ENCODE measurements at places on chromosomes 2 and 18. TPM values are rescaled to one million over a fixed set of nuclear protein-coding genes. Genes with fewer than 3 reads are reported as not detected.
A peak's percentile ranks its signal among the peaks of the same experiment; 100 is the strongest.

DNA sequence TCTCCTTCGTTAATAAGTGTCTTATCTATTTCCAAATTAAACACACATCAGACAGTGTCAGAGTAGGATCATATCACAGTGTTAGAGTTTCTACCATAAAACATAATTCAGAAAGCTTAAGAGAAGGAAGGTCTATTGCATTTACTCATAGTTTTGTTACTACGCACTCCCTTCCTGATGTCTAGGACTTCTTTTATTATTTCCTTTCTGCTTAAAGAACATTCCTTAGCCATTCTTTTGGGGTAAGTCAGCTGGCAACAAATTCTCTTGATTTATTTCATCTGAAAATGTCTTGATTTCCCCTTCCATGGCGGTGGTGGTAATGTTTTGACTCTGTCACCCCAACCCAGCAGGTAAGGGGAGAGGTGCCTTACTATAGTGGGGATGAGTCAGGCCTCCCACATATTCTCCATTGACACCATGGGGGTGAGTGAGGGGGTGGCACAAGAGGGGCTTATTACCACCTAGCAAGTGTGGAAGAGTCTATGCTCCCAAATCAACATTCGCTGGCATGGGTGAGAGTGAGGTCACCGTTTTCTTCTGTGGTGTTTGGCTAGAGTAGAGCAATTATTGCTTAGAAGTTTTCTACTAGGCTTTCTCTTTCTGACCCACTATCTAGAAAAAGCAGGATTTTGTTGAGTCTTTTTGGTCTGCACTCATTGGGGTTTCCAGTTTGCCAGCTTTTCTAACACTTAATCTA, 29.9 kb downstream of the ABCB11 start:
- no peak overlapping the region for H3K27ac ChIP-seq
- no peaks in the 10 kb centered on the region for H3K36me3 ChIP-seq
- DNase-seq = no peak
- no peak overlapping the region for H3K4me3 ChIP-seq

- H3K27ac ChIP-seq = no peak overlapping the region
- no peaks in the 10 kb centered on the region for H3K36me3 ChIP-seq
- no peaks in the 10 kb centered on the region for H3K27me3 ChIP-seq
- peaks cover 2% of the 10 kb centered on the region for H3K4me1 ChIP-seq
- no peak for DNase-seq
Measured at GRCh38 chr2:144156736-144157640, 362.9 kb downstream of the ZEB2 start.

DNA sequence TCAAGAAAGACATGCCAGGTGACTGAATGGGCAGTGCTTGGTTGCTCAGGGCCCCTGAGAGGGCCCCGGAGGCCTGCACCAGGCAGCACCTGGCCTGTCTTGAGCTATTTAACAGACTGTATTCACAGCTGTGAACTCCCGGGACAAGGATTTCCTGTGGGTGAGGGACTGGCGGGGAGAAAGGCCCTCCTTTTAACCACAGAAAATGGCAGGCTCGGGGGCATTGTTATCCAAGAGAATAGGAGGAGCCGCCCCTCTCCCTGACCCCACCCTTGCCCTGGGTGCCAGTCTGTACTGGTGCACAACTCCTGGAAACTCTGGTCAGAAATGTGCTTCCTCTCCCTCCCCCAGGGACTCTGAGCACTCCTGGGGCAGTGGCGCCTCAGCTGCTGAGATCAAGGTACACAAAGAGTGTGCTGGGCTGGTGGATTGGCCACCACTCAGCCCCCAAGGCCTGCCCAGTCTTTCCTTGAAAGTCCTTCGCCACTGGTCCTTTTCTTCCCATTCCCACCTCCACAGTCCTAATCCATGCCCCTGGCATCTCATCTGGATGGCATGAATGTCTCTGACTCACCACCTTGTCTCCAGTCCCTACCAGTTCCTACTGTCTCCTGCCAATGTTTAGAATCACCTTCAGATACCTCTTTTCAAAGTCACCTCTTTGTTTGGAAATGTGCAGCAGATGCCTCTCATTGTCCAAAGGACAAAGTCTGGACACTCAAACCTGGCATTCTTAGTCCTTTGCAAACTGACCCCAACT, 19.6 kb upstream of the EPAS1 start:
- DNase-seq = no peak
- H3K27ac ChIP-seq = no peak overlapping the region
- peaks cover 3% of the 10 kb centered on the region for H3K4me1 ChIP-seq
- no peak overlapping the region for H3K4me3 ChIP-seq
- no peaks in the 10 kb centered on the region for H3K36me3 ChIP-seq

DNA sequence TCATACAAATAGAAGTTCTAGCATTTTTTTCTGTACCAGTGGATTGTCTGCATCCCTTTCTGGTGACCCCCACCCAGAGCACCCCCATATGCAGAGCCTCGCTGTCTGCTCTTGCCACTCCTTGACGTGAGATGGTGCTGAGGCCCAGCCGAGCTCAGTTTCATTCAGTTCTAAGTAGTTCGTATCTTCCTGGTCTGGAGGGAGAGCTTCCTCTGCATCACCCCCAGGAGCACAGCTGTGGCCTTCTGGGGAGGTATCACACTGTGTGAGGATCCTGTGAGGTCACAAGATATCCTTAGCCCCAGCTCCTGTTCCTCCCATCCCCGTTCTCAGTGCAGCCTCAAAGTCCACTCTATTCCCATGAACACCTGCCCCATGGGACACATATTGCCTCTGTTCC, 132.7 kb downstream of the PTGR3 start:
- H3K4me3 ChIP-seq = no peak overlapping the region
- DNase-seq = no peak
- H3K36me3 ChIP-seq = no peaks in the 10 kb centered on the region
- H3K4me1 ChIP-seq = no peaks in the 10 kb centered on the region
- H3K27ac ChIP-seq = no peak overlapping the region

DNA sequence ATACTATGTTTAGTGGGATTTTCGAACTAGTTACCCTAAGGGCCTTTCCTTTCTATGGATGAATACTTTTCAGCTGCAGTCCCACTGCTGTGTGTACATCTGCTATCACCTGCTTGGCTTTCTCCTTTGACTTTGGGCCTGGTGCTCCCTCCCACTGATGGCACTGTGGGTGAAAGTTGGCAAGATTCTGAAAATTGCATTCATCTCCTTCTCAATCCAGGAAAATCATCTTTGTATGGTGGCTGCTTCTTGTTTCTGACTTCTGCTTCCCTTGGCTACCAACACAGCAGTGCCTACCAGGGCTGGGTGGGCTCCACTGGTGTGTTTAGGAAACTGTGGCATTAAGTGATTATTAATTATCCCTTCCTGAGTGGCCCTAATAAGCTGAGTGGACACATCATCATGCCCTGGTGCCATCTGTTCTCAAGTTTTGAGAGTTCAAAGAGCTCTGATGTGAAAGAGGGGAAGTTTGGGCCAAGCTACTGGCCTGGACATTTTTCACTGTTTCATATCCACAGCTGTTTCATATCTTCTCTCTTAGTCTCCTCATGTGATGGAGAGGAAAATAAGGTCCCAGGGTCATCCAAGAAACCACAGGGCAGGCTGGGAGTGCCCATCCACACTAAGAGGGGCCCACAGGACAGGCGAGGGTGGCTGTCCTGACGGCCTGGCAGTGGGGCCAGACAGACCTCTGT, 16.7 kb downstream of the HK2 start:
- no peak overlapping the region for H3K4me3 ChIP-seq
- H3K27me3 ChIP-seq = no peaks in the 10 kb centered on the region
- no peak overlapping the region for H3K27ac ChIP-seq
- peaks cover 37% of the 10 kb centered on the region for H3K4me1 ChIP-seq
- peaks cover 14% of the 10 kb centered on the region for H3K36me3 ChIP-seq

DNA sequence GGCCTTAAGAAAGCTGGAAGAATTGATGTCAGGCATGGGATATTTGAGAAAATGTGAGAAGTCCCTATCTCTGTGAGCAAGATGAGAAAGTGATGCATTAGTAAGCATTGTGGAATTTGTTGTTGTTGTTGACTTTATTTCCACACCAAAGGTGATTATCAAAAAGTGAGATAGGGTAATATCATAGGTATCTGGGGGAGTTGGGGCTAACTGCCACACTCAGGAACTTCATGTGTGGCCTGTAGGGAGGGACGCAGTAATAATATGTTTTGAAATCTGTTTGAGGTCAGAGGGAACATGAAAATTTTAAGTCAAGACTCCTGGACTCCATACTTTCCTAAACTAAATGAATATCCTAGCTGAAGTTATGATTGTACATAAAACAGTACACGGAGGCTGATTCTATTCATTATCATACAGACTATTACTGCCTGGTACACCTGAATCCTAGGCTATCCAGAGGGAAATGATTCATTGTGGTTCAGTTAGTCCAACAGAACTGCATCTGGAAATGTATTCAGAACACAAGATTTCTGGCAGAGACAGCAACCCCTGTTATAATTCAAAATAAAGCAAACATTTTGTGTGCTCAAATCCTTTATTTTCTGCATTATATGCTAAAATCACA, 304.8 kb downstream of the CPS1 start:
- no peak for DNase-seq
- H3K4me3 ChIP-seq = no peak overlapping the region
- H3K36me3 ChIP-seq = no peaks in the 10 kb centered on the region
- H3K27me3 ChIP-seq = no peaks in the 10 kb centered on the region
- H3K4me1 ChIP-seq = no peaks in the 10 kb centered on the region

DNA sequence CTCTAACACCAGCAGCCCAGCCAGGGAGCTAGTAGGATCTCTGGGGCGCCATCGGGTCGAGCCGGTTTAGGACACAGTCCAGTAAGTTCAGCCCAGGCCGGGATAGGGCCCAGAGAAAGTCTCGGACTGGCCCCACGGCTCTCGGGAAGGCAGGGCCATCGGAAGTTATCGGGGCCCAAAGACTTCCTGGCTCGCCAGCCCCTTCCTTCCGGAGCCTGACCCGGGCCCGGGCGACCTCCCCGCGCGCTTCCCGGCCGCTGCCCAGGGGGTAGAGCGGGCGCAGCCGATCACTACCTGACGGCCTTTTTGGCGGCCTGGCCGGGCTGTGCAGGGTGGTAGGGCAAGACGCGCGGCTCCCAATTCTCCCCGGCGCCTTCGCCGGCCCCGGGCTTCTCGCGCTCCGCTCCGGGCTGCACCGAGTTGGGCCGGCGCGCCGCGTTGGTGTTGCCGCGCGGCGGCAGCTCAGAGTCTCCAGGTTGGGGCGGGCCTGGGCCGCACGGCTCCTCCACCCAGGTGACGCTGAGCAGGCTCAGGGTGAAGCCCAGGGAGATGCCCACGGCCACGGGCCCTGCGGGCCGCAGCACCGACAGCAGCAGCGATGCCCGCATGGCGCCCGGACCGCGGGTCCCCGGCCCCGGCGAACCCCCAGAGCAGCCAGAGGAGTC, 546 bp downstream of the CHPF start:
- H3K4me3 ChIP-seq = peak overlapping the region; percentile 86
- peaks cover 19% of the 10 kb centered on the region for H3K4me1 ChIP-seq
- DNase-seq = peak; percentile 16
- H3K27me3 ChIP-seq = no peaks in the 10 kb centered on the region
- H3K36me3 ChIP-seq = peaks cover 26% of the 10 kb centered on the region
- peak overlapping the region; percentile 48 for H3K27ac ChIP-seq

DNA sequence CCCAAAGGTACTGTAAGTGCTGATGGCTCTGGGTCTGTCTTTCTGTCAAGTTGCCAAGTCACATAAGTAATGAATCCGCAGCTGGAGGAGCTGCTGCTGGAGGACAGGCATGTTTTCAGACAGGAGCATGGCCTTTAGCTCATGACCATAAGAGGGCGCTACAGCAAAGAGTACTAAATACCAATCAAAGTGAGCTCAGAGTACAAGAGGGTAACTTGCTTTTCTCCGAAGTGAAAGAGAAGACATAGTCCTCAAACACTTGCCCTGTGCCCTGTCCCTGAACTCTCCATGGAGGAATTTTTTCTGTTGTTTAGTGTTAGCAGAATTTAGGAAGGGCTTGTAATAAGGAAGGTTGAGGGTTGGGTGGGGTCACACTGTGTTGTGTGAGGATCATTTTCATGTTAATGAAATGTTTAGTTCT, 58.0 kb upstream of the EML6 start:
- H3K27me3 ChIP-seq = no peaks in the 10 kb centered on the region
- peak; percentile 68 for DNase-seq
- H3K36me3 ChIP-seq = peaks cover 38% of the 10 kb centered on the region
- H3K4me3 ChIP-seq = no peak overlapping the region
- H3K4me1 ChIP-seq = peaks cover 17% of the 10 kb centered on the region

DNA sequence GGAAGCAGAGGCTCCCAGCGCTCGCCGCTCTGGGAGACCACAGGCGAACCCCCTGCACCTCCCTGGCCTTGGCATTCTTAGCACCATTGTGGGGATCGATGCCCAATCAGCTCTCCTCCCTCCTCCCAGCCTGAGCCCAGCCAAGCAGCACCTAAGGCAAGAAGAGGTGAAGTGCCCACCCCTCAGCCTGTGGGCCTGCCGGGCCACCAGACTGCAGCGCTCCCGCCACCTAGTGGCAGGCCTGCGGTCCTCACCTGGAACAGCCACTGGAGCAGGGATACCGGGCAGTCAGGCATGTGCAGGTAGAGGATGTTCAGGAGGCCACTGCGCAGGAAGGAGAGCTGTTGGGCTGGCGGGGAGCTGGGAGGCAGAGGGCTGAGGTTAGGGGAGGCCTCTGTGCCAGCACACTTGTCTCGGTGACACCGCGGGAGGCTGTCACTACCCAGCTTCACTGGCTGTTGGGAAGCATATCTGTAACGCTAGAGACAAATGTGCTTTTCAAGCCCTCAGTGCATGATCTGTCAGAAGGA, 35.2 kb downstream of the FAM178B start:
- H3K27ac ChIP-seq = no peak overlapping the region
- peaks cover 21% of the 10 kb centered on the region for H3K27me3 ChIP-seq
- DNase-seq = peak; percentile 41

- peak; percentile 43 for DNase-seq
- H3K36me3 ChIP-seq = no peaks in the 10 kb centered on the region
- H3K27me3 ChIP-seq = peaks cover 74% of the 10 kb centered on the region
- H3K27ac ChIP-seq = no peak overlapping the region
- H3K4me1 ChIP-seq = no peaks in the 10 kb centered on the region
Measured at GRCh38 chr2:161426922-161427663, 11.0 kb downstream of the TBR1 start.

DNA sequence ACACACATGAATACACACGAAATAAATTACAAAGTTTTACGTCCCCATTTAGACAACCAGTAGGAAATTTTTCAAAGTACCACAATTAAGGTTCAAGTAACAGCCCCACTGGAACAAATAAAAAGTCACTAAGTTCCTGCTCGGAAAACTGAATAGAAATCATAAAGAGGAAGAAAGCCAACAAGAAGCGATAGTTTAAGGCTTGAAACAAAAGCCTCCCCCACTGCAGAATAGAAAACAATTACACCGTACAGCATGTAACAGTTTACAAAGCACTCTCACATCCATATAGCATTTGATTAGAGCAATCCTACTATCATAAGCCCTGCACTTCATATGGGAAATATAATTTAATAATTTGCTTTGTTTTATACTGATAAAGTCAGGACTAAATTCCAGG, 15.5 kb downstream of the KLF7 start:
- H3K27ac ChIP-seq = no peak overlapping the region
- peaks cover 11% of the 10 kb centered on the region for H3K36me3 ChIP-seq
- no peak for DNase-seq
- no peak overlapping the region for H3K4me3 ChIP-seq
- H3K27me3 ChIP-seq = no peaks in the 10 kb centered on the region

CDH20 gene
- not detected for total RNA-seq

TRABD2A gene
- total RNA-seq = 19.7 TPM

LYG2 gene
- not detected for total RNA-seq

CAPN14 gene
- under 0.01 TPM for total RNA-seq

HOXD9 gene
- total RNA-seq = not detected

Measured in IMR-90 (cell line).